ENCODE measurements at places on chromosomes 6 and 20.

- no peak for DNase-seq
Measured at GRCh38 chr6:30267423-30267822, 54.2 kb upstream of the TRIM26 start.

DNA sequence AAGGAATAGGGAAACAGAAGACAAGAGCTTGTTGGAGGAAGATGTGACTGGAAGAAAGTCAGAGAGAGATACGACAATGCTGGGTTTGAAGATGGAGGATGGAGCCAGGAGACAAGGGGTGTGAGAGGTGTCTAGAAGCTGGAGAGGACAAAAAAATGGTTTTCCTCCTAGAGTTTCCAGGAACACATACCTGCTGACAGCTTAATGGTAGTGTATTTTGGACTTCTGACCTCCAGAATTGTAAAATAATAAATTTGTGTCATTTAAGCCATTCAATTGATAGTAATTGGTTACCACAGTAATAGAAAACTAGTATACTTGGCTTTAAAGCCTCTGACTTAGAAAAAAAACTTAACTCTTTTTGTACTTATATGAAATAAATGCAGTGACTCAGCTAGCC, 3.6 kb downstream of the AIG1 start:
- no peak for DNase-seq

GRCh38 chr6:170147832-170148708, 142.8 kb downstream of the DLL1 start:
- DNase-seq: no peak

DNA sequence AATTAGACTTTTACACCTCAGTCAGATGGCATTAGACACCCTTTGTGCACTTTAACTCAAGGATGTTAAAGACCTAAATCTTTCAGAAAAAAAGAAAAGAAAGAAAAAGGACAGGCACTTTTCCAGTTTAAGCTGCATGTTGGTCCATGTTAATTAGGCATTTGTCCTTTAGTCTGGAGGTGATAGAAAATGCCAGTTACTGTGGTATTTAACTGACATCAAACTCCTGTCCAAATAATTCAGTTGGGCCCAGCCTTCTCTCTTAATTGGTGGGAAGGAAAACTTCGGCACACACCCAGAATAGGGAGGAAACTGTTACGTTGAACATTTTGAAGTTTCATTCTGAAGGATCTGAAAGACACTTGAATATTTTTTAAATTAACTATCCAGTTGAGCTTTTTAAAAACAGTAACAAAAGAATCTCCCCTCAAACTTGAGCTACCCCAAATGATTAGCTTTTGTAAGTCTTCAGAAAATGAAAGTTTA, 30.3 kb downstream of the RREB1 start:
- DNase-seq: no peak

GRCh38 chr20:20331817-20332216, 36.1 kb upstream of the INSM1 start:
- no peak for DNase-seq

DNA sequence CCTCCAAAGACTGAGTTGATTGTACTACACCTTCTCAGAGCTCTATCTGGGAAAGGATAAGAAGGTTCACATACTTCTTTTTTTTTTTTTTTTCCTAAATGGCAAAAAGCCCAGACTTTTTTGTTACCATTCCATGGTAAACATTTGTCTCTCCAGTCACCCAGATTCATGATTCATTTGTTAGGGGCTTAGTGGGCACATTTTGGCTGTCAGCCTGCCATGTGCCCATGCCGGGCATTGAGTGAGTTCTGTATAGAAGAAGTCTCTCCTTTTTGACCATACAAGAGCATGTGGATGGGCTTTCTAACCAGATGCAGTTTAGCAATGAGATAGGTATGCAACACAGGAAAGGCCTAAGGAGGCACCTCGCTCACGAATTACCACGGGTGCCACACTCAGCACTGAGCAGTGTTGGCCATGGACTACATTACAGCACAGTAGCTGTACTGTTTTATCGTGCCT, 447.5 kb upstream of the HSF2 start:
- no peak for DNase-seq

DNA sequence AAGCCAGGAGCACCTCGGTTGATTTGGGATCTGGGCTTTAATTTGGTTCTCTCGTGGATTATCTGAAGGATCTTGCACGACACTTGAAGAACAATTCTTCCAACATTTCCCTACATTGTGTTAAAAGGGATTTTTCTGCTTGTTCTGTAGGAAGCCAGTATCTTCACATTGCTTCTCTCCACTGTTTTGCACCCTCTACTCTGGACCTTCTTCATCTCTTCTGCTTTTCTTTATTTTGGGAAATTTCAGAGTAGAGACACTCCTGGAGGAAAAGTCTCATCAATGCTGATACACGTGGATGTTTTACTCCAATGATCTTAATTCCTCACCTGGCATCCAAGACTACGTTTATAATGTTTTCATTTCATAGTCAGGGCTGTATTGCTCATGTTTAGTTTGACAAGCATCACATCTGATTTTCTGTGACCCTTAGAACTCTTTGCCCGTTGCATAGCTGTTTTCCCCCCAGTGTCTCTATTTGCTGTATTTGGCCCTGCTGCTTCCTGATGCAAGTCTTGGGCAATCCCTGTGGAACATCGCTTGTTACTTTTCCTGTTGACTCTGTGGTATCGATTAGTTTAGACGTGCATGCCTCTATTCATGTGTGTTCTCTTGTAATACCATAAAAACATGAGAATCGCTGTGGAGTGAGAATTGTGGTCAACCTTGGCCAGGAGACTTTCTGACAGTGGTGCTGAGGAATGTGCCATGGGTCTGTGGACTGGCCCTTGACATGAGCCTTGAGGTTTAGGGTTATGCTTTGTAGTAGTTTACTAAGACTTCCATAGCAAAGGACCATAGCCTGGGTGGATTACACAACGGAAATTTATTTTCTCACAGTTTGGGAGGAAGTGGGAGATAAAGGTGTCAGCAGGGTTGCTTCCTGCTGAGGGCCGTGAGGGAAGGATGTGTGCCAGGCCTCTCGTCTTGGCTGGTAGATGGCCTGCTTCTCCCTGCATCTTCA, 12.5 kb downstream of the PLCB1 start:
- no peak for DNase-seq

DNA sequence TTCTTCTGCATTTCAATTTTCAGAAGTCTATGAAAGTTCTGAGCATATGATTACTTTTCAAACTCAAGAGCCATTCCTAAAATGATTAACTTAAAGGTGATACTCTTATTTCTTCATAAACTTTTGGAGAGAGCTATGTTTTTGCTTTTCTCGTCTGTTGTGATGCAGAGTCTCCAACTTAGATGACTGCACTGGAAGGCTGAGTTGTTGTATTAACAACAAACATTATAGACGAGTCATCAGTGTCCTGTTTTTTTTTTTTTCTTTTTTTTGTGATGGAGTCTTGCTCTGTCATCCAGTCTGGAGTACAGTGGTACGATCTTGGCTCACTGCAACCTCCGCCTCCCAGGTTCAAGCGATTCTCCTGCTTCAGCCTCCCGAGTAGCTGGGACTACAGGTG, 101.9 kb downstream of the CD109 start:
- DNase-seq: no peak

GRCh38 chr6:148151896-148152643, 190.6 kb upstream of the SASH1 start:
- DNase-seq: no peak

GRCh38 chr6:165854061-165854862, 191.2 kb upstream of the PDE10A start:
- no peak for DNase-seq

GRCh38 chr6:25025248-25025918, 89.6 kb upstream of the RIPOR2 start:
- no peak for DNase-seq

DNA sequence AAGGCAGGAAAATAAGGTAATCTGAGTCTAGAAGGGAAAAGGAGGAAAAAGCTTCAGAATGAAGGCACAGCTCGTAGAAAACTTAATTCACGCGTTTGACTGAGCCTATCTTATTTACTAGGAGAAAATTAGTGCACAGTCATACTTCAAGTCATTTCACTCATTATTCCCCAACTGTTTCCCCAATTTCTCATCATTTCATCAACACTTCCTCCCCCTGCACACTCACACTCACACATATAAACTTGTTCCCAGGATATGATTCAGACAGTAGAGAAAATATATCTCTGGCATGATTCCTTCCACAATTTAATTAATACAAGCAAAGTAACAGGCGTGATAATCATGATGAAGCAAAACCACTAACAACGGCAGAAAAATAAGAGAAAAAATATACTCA, 94.5 kb upstream of the F13A1 start:
- no peak for DNase-seq

GRCh38 chr6:162149786-162150185, 577.8 kb downstream of the PRKN start:
- no peak for DNase-seq

- DNase-seq: peak; percentile 41
Measured at GRCh38 chr20:39268981-39269461, 306.9 kb downstream of the DHX35 start.

- no peak for DNase-seq
Measured at GRCh38 chr6:135451617-135452190, 45.8 kb downstream of the AHI1 start.

- DNase-seq: no peak
Measured at GRCh38 chr6:2615251-2615650, 135.5 kb downstream of the MYLK4 start.

GRCh38 chr20:48839154-48839917, 11.5 kb upstream of the PREX1 start:
- no peak for DNase-seq

DNA sequence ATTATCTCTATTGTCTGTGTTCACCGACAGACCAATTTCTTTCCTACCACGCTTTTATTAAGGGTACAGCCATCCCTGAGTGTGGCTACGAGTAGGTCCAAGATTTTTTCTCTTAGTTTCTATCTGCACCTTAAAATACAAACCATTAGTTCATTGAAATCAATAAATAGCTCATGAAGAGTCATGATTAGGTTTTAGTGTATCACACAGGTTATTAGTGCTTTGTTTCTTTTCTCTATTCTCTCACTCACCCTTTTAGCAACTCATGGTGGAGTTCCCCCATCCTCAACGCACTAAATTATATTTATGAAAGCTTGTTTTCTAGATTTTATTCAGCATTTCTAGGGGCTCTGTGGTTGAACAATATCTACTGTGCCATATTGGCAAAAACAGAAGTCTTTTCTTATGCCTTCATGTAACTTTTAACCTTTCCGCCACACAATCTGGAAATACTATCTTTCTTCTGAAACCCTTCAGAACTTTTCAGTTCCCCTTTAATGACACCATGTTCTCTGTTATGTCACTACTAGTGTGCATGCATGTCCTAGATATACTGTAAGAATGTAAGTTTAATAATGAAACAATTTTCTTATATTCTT, 128.2 kb upstream of the LAMA2 start:
- DNase-seq: no peak

DNA sequence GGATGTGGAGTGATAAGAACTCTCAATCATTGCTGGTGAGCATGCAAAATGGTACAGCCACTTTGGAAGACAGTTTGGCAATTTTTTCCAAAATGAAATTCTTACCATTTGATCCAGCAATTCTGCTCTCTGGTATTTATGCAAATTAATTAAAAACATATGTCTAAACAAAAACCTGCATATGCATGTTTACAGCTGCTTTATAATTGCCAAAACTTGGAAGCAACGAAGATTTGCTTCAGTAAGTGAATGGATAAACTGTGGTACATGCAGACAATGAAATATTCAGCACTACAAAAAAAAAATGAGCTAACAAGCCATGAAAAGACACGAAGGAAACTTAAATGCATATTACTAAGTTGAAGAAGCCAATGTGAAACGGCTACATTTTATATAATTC, 55.5 kb upstream of the SMLR1 start:
- DNase-seq: no peak

DNA sequence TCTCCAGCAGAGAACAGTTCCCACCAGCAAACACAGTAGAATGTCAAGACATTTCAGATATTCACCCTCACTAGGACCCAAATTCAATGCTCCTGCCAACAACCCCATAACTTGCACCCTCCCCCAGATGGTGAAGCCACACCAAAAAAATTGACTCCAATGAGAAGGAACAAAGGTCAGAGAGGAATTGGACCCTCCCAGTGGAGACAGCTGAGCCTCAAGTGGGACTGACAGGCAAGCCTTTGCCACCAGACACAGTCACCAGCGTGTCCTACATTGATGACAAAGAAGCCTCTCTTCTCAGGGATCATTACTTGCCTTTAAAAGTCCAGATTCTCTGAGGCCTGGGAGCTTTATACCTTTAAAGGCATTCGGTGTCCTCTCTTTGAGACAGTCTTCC, 64.8 kb downstream of the HIVEP2 start:
- DNase-seq: no peak

DNA sequence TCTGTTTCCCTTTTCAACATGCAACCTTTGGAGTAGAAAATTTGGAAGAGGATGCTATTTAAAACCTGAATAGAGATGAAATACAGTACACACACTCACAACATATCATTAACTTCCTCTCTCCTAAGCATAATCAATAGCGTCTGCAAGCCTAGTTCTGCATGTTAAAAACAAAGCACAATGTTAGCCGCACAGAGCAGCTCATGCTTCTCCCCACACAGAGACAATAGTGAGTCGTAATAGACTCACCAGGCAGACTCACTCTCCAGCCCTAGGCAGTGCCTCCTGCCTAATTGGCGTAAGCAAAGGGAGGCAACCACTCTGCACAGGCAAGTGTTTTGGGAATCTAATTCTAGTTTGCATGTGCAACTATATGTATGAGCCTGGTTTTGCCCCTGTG, 45.8 kb upstream of the ARID1B start:
- no peak for DNase-seq

Data from stimulated activated CD4-positive, alpha-beta T cell treated with anti-CD3 and anti-CD28 coated beads, Interleukin-2, amount 100 ng/mL, for 48 hours (primary cell).